ENCODE measurements at places on chromosomes 12 and 14. TPM values are rescaled to one million over a fixed set of nuclear protein-coding genes. Genes with fewer than 3 reads are reported as not detected.

Gene KCNJ8
- 0.14 TPM for total RNA-seq

Gene SOCS2
- 6.1 TPM for total RNA-seq

Gene LAG3
- total RNA-seq, result 0.14 TPM

Gene ANG
- 1.5 TPM for total RNA-seq

Gene VDR
- 16.8 TPM for total RNA-seq

Gene CLEC14A
- 0.05 TPM for total RNA-seq

Gene ZC2HC1C
- total RNA-seq, result 0.56 TPM

Gene GDF11
- 6.0 TPM for total RNA-seq

Gene AMN
- 3.8 TPM for total RNA-seq

Gene IL26
- not detected for total RNA-seq

Gene KRT3
- not detected for total RNA-seq

Gene RFX4
- not detected for total RNA-seq

Gene ARHGDIB
- total RNA-seq, result 33.1 TPM

Gene SERPINA1
- total RNA-seq, result 1.3 TPM

Gene PDE3A
- 0.14 TPM for total RNA-seq

Gene GPR68
- total RNA-seq, result 1.3 TPM

Gene HRK
- total RNA-seq, result not detected

Gene PPP1R1A
- total RNA-seq, result not detected

Gene P3H3
- total RNA-seq, result 19.7 TPM

Gene DPF3
- total RNA-seq, result 0.28 TPM

Gene CACNA1C
- not detected for total RNA-seq

Gene OVCH1
- total RNA-seq, result not detected

Gene CACNA2D4
- total RNA-seq, result not detected

Gene FIGNL2
- total RNA-seq, result not detected
